ENCODE measurements at places on chromosomes 4 and X. TPM values are rescaled to one million over a fixed set of nuclear protein-coding genes. Genes with fewer than 3 reads are reported as not detected.

DNA sequence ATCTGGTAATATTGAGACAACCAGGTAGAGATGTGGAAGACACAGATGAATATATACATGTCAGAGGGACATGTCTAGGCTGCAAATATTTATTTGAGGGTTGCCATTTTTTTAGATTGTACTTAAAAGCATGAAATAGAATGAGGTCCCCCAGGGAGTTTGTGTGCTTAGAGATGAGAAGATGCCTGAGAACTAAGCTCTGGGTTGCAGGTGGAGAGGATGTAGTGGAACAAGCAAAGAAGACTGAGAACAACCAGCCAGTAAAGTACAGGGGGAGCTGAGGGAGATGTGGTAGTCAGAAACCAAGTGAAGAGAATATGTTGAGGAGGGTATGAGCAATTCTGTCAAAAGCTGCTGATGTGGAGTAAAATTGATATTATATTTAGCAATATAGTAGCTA, 95.6 kb upstream of the UNC5C start:
- DNase-seq = no peak

GRCh38 chr4:108834835-108835384, 72.1 kb upstream of the ETNPPL start:
- DNase-seq = peak; percentile 42

DNA sequence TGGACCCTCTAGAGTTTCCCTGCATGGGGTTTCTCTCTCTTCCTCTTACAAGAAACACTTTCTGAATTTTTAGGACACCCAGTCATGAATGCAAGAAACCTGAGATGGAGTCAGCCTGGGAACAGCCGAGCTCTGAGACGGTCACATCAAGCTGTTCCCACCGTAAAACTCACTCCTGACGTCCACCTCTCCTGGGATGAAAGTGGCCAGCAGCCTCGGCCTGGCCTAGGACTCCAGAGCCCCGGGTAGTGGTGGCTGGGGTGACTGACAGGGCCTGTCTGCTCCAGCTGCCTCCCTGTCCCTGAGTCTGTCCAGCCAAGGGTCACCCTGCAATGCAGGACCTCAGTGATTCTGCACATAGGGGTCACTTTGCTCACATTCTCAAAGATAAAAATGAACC, 217.8 kb downstream of the SHOX start:
- DNase-seq = no peak

DNA sequence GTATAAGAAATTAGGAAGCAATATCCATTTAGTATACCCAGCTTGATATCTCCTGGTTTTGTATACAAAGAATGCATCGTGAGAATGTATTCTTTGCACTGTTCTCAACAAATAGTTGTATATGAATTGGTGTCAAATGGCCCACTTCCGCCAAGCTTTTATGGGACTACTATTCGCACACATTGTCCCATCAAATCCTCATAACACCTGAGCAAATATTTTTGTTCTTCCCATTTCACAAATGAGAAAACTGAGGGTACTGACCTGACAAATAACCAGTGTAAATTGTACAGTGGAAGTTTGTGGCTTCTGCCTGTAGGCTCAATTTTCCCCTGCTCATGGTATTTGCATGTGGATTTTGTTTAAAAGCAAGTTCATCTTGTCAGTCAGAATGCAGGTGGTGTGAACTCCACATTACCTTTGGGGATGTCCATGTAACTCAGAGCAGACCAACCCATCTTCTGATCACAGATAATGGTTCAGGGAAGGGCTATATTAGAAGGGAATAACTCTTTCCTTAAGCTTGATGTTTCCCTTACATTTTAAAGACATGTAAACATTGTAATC, 51.5 kb upstream of the FAM241A start:
- no peak for DNase-seq

GRCh38 chr4:20326977-20327376, 75.3 kb downstream of the SLIT2 start:
- DNase-seq = no peak

DNA sequence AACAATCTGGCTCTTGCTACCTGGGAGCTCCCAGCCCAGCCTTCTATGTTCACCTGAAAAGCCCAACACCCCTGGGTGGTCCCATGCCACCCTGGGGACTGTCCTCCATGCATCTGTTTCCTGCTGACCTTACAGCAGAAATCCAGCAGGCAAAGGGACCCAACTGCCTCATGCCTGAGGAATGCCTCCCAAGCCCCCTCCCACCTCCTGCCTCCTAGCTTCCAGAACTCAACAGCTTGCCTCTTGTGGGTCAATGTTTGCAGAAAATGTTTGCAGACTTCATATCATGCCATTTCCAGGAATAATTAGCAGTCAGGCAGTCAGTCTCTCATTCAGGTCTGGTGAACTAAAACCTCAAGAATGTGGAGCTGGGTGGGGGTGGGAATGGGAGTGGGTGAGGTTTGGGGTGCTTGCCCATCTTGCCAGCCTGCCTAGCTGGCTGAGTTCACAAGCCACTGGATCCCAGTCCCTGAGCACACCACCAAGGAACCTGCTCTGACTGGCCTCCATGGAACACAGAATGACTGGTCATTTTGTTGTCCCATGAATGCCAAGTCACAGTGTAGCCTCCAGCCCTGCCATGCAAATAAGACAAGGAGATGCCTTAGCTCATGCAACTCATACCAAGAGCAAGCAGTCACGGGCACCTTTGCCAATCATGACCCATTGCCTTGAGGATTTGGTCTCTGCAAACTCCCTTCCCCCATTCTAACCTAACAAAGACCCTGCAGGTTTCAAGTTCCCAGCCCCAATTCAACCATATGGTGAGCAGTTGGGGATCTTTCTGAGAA, 12.1 kb upstream of the PLAC1 start:
- peak; percentile 97 for DNase-seq

SPANXN4 gene
- total RNA-seq = not detected

GAGE12J gene
- not detected for total RNA-seq

All from M059J (cell line).